CD4-positive, alpha-beta T cell treated with Interleukin-2 at 100 ng/mL for 4 hours (primary cell): ENCODE measurements at places on chromosomes 3 and 15.

DNA sequence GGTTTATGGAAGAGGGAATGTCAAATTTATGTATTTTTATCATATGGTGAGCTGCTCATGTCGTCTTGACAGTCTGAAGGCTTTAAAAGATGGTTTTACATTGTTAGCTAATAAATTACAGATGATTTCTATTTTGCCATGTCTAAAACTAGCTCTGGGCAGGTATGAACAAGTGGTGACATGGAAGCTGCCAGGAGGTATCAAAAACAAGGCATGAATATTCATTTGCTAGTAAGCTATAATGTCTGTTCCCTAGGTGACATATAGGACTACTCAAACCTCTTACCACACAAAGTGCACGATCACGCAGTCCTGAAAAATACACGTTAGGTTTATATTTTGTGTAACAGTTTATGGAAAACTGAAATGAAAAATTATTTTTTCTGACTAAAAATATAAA, 34.8 kb downstream of the ST3GAL6 start:
- DNase-seq: no peak

DNA sequence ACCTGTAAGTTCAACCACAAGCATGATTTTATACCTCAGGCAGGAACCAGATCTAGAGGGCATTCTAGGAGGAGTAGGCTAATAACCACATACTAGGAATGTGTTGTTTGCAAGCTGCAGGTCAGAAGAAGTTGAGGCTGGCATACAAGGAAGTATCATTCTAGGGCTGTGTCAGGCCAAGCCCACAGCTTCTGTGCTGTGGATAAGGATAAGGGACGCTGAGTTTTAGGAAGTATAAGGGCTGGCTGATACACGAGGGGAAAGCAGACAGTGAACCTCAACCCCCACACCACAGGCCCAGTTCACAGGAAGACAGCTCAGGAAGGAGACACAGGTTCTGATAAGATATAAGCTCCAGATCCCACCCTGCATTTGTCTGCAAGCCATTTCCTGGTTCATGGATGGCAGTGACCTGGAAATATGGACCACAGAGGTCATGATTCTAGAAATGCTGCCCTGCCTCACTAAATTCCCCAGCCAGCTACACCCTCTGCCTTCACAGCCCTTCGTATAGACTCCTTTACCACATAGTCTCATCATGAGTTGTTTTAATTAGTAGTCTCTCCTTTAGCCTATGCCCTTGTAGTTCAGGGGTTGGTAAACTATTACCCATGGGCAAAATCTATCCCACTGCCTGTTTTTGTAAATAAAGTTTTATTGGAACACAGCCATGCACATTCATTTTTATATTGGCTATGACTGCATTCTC, 260.7 kb downstream of the OPA1 start:
- no peak for DNase-seq

GRCh38 chr15:100783291-100783690, 96.3 kb upstream of the ALDH1A3 start:
- no peak for DNase-seq

- DNase-seq: no peak
Measured at GRCh38 chr15:79674124-79674465, 222.7 kb downstream of the MTHFS start.

- DNase-seq: no peak
Measured at GRCh38 chr3:194443901-194444300, 42.9 kb downstream of the ATP13A3 start.

DNA sequence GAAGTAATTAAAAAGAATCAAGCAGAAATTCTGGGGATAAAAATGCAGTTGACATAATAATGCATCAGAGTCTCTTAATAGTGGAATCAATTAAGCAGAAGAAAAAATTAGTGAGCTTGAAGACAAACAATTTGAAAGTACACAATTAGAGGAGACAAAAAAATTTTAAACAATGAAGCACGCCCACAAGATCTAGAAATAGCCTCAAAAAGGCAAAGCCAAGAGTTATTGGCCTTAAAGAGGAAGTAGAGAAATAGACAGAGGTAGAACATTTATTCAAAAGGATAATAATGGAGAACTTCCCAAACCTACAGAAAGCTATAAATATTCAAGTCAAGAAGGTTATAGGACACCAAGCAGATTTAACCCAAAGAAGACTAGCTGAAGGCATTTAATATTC, 113.3 kb downstream of the TBC1D2B start:
- no peak for DNase-seq

DNA sequence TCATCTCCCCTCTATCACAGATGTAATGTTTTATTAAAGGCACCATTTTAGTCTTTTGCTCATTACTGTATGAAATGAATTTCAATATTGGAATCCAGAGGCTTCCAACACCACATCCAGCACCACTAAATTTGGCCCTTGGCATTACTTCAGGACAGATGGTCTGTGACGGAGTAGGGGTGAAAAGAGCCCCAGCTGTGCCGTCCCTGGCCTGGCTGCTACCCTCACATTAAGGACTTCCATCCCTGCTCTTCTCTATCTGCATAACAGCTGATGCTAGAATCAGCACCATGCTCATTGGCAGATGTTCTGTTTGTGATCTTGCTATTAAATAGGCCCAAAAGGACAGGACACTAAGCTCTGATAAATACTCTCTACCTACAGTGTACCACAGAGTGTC, 152.9 kb downstream of the IL1RAP start:
- no peak for DNase-seq

DNA sequence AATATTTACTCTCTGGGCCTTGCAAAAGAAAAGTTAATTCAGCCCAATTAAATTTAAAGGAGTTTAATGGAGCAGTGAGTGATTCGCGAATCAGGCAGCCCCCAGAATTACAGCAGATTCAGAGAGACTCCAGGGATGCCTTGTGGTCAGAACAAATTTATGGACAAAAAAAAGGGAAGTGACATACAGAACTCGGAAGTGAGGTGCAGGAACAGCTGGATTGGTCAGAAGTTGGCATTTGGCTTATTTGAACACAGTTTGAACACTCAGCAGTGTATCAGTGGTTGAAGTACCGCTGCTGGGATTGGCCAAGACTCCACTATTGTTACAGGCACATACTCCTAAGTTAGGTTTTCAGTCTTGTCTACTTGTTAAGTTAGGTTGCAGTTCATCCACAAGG, 145.0 kb upstream of the GAP43 start:
- DNase-seq: no peak
